ENCODE measurements at places on chromosomes 4 and X.

- no peak for DNase-seq
Observed at GRCh38 chrX:10254739-10255138, 98.0 kb downstream of the CLCN4 start.

GRCh38 chrX:120236687-120237479 is 13.7 kb upstream of the ZBTB33 start:
- no peak for DNase-seq

GRCh38 chr4:181671672-181672071 is 571.5 kb upstream of the TENM3 start:
- DNase-seq = no peak

- no peak for DNase-seq
Observed at GRCh38 chr4:91488946-91489345, 814.8 kb upstream of the GRID2 start.

DNA sequence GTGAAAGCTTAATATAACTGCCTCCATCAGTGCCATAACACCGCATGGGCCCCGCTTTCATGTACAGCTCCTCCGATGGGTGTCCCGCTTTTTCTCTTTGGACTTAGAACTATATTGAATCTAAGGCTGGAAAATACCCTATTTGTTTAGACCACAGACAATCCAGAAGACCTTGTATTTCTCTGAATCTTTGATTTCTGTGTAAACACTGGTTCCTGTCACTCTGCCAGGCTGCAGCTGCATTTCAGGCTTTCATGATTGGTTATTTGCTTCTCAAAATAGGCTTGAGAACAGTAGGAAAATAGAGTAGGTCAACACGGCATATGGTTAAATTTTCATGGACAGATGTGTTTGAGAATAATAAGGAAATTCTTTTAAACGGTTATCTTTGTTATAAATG is 80.0 kb downstream of the NWD2 start:
- DNase-seq = no peak

Data from smooth muscle cell of the brain vasculature (primary cell).